CD8-positive, alpha-beta memory T cell (primary cell): ENCODE measurements at places on chromosomes 16 and 17.

- no peak for DNase-seq
- H3K27me3 ChIP-seq: peaks cover 50% of the 10 kb centered on the region
- no peaks in the 10 kb centered on the region for H3K36me3 ChIP-seq
Measured at GRCh38 chr17:48715496-48716399, 6.6 kb downstream of the PRAC1 start.

DNA sequence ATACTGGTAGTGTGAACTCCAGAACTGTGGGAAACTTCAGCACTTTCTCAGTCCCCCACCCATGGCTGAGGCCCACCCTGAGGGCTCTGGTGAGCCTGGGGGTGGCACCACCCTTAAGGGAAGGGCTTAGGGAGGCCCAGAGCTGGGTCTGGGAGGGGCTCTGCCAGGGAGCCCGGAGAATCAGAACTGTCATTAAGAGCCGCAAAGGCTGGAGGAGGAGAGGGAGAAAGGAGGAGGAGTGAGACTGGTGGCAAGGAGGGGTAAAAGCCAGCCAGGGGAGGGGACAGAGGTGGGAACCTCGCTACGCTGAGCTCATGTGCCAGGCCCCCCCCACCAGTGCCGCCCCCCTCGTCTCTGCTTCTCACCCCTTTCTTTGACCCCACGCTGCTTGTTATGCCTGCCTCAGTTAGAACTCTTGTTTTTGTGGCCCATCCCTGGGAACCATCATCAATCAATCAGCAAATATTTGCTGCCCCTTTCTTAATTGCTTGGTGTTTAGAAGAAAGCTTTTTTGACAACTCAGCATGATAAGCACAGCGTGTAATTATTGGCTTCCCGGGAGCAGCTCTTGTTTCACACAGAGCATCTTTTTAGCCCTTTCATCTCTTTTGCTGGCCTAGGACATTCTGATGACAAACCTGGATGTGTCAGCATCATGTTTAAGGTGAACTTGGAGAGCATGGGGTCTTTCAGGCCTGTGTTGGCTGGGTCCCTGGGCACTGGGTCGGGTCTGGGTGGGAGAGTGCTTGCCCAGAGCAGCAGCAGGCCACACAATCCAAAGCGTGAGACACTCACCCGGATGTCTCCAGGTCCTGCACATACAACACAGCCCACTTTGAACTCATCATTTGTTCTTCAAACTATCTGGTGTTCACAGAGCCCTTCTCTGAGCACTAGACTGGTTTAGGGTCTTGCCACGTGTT is 77.7 kb downstream of the NETO2 start:
- no peak overlapping the region for H3K4me3 ChIP-seq
- H3K36me3 ChIP-seq: no peaks in the 10 kb centered on the region
- no peak overlapping the region for H3K27ac ChIP-seq
- no peak for DNase-seq
- no peaks in the 10 kb centered on the region for H3K4me1 ChIP-seq

DNA sequence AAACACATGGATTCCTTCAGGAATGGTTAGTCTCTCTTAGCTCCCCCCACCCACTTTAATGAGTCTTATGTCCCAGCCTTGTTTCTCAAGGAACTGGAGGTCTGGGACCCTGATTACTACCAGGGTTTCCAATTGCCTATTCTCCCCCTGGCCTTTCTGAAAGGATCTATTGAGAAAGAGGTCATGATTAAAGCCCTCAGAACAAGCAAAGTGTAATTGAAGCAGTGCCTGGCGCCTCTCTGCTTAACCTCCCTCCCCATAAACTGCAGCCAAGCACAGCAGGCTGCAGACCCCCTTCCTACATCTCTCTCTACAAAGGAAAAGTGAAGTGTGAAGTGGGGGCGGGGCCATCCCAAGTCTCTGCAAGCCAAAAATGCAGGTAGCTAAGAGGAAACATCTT is 159.7 kb upstream of the CDH11 start:
- no peaks in the 10 kb centered on the region for H3K4me1 ChIP-seq
- no peaks in the 10 kb centered on the region for H3K27me3 ChIP-seq
- no peaks in the 10 kb centered on the region for H3K36me3 ChIP-seq
- H3K27ac ChIP-seq: no peak overlapping the region
- no peak for DNase-seq

- H3K27me3 ChIP-seq: no peaks in the 10 kb centered on the region
- H3K4me3 ChIP-seq: no peak overlapping the region
- H3K36me3 ChIP-seq: peaks cover 12% of the 10 kb centered on the region
- DNase-seq: no peak
- peaks cover 7% of the 10 kb centered on the region for H3K4me1 ChIP-seq
Measured at GRCh38 chr16:8888951-8889892, 7.1 kb downstream of the LITAFD start.

DNA sequence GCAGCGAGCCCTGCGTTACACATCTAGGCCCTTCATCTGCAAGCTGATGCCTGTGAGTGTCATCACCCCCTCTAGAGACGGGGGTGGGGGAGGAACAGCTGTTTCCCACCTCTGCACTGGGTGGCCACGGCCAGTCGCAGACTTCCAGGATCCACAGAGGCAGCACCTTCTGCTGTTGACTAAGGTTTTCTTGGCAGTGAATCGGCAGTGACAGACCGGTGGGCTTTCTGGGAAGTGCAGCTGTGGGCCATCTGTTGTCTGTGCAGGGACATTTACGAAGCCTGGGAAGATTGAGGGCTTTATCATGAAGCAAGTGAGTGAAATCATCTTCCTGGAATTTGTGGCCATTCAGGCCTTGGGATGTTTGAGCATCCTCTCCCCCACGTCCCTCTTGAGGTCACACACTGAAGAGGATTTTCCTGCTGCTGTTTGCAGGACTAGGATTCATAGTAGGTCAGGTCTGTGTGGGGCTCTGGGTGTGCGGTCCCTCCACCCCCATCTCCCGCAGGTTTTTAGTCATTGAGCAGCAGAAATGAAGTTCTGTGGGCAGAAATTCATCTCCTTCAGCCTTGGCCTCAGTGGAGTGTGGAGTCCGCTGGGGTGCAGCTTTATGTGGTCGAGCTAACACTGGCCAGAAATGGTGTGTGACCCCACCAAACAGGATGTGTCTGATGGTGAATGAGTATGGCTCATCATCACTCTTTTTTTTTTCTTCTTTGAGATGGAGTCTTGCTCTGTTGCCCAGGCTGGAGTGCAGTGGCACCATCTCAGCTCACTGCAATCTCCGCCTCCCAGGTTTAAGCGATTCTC is 12.0 kb downstream of the PGS1 start:
- H3K4me3 ChIP-seq: no peak overlapping the region
- no peaks in the 10 kb centered on the region for H3K27me3 ChIP-seq
- peaks cover 36% of the 10 kb centered on the region for H3K4me1 ChIP-seq
- no peak overlapping the region for H3K27ac ChIP-seq
- peaks cover 17% of the 10 kb centered on the region for H3K36me3 ChIP-seq

DNA sequence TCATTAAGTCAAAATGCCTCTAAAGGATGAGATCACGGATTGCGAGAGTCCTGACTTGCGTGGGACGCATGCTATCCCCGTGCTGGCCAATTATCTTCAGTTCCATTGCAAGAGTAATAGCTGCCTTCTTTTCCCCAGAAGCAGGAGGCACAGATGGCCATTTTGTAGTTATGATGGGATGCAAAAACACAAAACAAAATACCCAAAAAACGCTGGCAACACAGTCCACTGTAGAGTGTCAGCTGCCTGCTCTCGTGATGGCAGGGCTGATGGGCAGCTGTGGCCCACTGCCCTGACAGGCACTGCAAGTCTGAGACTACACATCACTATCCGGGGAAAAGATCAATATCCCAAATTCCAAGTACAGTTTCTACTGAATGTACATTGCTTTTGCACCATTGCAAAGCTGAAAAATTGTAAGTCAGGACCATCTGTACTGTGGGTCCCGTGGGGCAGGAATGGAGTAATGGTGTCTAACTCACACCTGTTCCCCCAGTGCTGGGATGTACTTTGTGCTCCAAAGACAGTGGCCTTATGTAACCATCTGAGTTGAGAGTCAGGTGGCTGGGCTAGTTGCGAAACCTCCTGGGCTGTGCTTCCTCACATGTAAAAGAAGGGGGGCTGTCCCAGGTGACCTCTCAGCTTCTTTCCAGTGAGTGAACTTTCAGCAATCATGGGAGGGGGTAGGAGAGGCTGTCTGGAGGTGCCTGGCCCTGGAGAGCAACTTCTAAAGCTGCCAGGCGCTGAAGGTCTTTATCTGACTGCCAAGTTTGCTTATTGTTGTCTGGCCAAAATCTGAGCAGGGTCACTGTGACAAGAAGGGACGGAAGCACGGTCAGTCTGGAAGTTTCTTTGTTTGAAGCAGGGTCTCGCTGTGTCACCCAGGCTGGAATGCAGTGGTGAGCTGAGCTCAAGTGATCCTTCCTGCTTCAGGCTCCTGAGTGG is 4.7 kb downstream of the SLC47A1 start:
- peaks cover 8% of the 10 kb centered on the region for H3K27me3 ChIP-seq
- H3K4me1 ChIP-seq: peaks cover 6% of the 10 kb centered on the region
- no peaks in the 10 kb centered on the region for H3K36me3 ChIP-seq
- DNase-seq: no peak
- no peak overlapping the region for H3K4me3 ChIP-seq
- no peak overlapping the region for H3K27ac ChIP-seq
